NCI-H1105 treated with DMSO at 0.1 percent for 48 hours (cell line): ENCODE measurements at places on chromosomes 6 and 20.

DNA sequence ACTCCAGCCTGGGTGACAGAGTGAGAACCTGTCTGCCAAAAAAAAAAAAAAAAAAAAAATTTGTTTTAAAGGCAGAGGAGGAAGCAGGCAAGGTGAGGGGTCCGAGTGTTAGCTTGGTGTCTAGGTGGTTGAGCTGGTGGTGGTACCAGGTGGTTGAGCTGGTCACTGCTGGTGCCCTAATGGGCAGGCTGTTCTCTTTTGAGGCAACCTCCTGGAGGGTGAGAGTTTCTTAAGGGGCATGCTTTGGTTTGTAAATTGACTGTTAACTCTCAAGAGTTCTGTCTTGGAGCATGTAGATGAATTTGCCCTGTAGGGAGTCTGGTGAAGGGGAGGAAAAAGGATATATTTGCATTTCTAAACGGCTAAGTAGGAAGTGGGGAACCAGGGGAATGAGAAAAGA, 52.7 kb downstream of the BANF2 start:
- DNase-seq = no peak

DNA sequence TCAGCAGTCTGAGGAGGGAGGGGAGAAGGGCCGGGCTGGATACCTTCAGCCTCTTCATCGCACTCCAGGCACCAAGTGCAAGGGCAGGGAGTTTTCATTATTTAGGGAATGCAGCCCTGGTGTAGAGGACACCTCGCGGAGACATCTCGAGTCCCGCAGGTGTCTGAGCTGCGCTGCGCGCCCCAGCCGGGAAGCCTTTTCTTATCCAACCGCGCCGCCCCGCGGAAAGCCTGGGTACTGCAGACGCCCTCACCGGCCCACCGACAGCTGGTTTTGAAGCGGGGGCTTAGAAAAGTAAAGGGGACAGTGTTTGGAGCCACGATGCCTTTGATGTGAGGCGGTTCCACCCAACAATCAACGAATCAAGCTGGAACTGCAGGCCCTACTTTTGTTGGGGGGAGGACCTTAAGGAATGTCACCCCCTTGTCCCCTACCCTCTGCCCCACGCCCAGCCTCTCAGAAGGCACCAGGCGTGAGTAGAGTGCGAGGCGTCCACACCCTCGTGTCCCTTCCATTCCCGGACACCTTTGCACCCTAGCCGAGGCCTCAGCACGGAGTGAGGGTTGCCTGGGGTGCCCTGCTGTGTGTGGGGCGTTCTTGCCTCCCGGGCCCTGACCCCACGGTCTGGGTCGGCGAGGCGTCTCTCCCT, 8.6 kb downstream of the NKX2-2 start:
- no peak for DNase-seq

DNA sequence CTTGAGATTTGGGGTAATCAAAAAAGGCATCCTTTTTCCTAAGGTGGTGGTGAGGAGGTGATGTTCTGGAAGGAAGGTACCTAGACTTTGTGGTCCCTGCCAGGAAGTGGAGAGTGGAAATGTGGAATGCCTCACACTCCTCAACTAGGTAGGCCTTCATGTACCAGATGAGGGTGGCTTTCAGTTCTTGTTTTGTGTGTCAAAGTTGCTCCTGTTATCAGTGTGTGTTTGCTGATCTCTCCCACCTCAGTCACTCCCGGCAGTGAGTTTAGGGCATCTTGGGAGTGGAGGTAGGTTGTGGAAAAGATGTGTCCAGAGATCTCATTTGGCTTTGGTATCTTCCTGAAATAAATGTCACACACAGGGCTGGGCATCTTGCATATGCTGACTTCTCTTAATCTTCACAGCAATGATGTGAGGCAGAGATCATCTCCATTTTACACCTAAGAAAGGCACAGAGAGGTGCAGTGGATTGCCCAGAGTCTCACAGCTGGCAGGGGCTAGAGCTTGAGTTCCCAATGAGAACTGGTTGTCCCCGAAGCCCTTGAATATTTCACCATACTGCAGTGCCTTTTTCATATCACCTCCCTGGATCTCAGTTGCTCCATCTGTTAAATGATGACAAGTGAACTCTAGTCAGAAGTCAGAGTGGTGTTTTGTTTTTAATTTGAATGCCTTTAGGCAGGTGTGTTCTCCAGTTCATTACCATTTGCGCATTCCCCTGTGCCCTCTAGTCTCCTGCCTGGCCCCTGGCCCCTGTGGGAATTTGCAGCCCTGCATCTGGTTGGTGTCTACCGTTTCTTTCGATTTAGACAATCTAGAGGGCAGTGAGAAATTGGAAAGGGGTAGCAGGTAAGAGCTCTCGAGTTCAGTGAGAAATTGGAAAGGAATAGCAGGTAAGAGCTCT, 2.9 kb downstream of the PKIG start:
- DNase-seq = no peak

DNA sequence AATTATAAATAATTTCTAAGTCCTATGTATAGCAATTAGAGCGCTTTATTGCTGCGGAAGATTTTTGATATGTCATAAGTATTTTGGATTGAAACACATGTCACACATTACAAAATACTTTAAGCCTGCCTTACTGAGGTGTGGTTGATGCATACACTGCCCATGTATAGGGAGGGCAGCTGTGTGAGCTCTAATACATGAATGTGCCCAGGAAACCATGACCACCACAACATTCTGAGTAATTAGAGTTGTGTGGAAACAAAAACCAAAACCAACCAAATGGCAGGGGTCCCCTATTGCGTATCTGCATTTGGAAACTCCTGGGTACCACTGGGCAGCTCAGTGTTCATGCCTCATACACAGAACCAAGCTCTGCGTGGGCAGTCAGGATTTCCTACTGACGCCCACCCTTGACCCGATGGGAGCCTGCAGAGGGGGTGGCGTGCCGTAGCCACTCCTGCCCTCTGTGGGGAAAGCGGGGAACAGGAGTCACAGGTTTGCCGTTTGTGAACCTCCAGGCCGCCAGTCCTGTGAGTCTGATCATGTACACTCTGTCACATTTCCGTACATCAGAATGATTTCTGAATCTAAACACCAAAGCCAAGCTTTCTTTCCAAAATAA, 50.9 kb upstream of the PDE10A start:
- DNase-seq = no peak

DNA sequence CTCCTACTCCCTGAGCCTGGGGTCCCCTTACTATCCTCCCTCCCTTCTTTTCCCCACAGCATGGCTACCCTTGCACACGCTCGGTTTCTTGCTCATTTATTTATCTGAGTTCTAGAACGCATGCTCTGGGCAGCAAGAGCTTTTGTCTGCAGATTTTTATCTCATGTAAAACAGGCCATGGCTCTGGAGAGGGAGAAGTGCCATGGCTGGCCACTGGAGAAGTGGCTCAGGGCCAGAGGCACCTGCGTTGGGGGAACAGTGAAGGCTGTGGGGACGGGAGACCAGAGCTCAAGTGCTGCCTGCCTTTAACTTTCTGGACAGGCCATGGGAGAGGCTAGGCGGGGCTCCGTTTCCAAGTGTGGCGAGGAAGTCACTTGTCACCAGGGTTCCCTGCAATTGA, 177.7 kb upstream of the SULF2 start:
- no peak for DNase-seq

- DNase-seq = no peak
Observed at GRCh38 chr6:116247285-116247684, 6.6 kb downstream of the TSPYL4 start.

- DNase-seq = no peak
Observed at GRCh38 chr6:161048641-161049040, 57.1 kb downstream of the MAP3K4 start.

DNA sequence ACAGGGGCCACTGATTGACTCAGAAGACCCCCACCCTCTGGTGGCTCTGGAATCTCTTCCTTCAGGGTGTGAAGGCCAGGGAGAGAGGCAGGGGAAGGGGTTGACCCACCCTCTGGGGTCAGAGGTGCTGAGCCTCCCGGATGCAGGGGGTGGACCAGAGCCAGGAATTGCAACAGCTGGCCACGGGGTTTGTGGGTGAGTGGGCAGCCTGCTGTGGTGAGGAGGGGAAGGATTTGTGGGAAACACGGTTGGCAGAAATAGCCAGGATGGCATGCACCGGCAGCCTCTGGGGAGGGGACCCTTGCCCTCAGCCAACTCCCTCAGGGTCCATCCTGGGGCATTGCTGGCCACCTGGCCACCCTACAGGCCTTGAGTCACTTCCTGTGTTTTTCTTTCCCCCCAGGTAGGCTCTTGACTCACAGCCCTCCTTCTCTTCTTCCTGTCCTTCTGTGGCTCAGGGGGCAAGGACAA, 92.8 kb downstream of the MRPL14 start:
- no peak for DNase-seq

- DNase-seq = no peak
Observed at GRCh38 chr6:45555981-45556771, 178.4 kb upstream of the SUPT3H start.

DNA sequence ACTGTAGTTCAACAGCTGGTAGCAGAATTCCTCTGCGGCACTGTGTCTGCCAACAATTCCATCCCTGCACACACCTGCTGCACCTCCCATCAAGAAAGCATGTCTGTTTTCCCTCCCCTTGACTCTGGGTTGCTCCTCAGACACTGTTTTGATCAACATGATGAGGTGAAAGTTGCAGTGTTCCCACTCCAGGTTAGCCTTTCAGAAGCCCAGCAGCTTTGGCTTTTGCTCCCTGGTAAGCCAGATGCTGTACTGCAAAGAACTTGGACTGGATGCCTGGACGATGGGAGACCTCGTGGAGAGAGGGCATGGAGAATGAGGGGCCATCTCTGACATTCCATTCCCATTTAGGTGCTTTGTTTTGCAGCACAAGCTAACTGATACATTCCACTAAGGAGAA, 79.1 kb upstream of the MAFB start:
- no peak for DNase-seq

- no peak for DNase-seq
Observed at GRCh38 chr20:5402903-5403531, 86.3 kb upstream of the PROKR2 start.

- DNase-seq = no peak
Observed at GRCh38 chr6:65501045-65501444, 206.0 kb downstream of the EYS start.

DNA sequence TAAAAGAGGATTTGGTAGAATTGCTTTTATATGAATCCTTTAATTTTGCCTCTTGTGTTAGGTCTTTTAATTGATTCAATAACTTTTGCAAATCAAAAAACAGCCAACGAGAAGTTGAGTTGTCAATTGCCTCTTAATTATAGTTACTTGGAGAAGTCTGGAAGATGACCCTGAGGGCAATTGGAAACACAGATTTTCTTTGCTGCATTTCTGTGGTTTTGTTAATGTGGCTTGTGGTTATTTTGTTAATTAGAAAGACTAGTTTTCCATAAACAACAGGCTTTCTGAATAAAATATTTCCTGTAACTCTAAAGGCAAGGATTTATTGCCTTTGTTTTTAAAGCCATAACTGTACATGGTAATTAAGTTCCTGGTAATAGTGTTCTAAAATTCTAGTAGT, 513.0 kb downstream of the EPHA7 start:
- DNase-seq = no peak

DNA sequence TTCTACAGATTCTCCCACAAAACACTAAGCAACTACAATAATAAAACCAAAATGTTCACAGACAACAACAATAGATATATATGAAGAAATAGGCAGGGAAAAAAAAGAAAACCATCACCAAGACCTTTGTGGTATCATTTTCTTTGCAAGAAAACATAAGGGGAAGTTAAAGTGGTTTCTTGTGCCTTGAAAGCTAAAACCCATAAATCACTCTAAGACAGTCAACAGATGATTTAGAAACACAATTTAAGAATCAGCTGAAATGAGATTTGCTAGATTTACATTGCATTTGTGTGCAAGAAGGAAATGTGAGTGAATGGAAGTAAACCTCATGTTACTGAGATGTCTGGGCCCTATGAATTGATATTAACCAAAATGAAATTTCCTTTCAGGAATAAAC, 1265.4 kb upstream of the GJE1 start:
- no peak for DNase-seq

DNA sequence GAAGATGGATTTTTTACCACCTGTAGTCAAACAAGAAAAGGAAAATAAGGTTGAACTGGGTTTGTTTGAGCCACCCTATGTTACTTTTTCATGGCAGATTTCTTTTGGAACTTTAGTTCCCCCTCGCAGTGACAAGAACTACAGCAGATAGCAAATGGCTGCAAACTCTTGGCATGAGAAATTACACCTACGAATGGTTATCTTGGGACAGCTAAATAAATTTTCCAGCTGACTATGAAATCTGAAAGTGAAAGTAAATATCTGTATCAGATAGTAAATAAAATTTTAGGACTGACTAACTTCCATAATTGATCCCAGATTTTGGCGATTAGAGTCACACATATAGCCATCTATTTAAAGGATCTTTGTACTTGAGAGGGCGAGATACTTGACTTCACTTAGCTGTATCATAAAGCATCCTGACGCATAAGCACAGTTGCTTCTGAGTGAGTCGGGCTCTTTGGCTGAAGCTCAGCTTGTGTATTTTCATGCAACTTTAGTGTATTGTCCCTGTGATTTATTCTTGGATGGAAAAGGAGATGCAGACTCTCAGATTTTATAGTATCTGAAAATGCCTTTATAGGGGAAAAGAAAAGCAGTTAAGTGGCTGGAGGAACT, 125.3 kb upstream of the B3GAT2 start:
- DNase-seq = no peak

DNA sequence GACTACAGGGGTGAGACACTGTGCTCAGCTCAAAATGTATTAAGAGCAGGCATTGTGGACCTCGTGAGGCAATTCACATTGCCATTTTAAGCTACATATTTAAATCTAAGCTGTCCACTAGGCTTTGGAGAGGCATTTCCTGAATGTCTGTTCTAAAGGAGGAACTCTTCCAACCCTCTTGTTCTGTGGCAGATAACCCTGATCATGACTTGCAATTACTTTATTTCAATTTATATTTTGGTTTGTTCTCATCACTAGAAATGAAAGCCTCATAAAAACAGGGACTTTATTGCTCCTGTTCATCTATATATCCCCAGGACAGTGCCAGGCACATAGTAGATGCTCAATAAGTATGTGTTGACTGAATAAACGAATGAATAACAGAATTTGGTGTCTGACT, 84.0 kb upstream of the SALL4 start:
- DNase-seq = no peak

DNA sequence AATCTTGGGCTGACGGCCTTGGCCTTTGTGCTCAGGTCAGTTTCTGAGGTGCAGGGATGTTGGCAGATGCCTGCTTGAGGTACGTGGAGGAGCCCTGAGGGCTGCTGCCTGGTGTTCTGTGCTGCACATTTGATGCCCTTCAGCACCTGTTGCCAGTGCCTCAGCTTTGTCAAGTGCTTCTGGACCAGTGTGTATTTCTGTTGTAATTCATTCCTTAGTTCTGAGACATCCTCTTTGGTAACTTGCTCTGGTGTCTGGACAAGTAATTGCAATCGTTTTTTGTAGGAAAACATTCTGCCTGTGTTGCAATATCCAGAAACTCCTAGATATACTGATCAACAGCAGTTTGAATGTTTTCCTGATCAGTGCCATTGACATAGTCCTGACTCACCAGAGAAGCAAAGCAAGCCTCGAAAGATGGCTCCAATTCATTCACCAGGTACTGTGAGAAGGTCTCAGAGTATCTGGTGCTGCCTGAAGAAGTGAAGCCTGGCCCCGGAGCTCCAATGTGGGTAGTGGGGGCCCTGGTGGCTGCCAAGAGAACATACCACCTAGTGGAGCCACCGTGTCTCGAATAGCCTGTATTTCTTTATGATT, 26.7 kb downstream of the ZNF337 start:
- no peak for DNase-seq
